ENCODE measurements at places on chromosomes 16 and 17.
A peak's percentile ranks its signal among the peaks of the same experiment; 100 is the strongest.

- DNase-seq = no peak
Observed at GRCh38 chr17:1374431-1375177, 25.4 kb downstream of the YWHAE start.

DNA sequence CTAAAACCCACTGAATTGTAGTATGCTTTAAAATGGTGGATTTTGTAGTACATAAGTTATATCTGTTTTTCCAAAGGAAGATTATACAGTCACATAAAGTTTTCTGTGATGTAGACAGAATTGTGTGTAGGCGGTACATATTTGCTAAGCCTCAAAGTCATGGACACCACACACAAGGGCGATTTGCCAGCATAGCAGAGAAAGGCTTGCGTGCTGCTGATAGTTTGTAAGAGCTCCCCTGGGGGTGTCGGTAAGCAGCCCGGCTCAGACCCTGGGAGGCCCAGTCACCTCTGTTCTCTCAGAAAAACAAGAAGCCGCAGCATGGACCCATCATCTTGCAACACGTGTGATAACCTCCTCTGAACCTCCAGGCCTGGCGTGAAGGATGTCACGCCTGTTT, 38.3 kb upstream of the AKTIP start:
- DNase-seq = no peak

DNA sequence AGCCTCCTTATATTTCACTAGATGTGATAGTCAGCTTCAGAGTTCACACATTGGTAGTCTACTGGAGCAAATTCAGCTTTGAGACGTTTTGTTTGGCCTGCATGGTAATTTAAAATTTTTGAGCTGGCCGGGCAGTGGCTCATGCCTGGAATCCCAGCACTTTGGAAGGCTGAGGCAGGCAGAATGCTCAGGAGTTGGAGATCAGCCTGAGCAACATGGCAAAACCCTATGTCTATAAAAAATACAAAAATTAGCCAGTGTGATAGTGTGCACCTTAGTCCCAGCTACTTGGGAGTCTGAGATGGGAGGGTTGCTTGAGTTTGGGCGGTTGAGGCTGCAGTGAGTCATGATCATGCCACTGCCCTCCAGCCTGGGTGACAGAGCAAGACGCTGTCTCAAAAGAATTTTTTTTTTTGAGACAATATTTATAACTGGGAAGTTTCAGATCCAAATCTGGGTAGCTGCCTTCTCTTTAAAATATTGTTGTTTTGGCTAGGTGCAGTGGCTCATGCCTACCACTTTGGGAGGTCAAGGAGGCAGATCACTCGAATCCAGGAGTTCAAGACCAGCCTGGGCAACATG, 4.8 kb upstream of the BLMH start:
- DNase-seq = no peak

DNA sequence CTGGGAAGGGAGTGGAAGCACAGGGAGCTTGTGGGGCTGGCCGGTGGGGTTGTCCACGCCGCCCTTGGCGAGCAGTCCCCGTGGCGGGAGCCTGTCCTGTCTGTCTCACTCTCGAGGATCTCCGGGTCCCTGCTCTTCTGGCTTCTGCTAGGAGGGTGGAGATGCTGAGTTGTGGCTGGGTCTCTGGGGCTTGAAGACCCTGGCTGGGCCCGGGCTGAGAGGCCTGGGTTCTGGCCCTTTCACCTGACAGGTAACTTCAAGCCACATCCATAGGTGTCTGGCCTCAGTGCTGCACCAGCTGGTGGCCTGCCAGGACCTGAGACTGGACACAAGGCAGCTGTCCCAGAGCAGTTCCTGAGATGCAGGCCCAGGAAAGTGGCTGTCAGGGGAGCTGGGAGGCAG, 46.7 kb downstream of the PRMT7 start:
- no peak for DNase-seq

DNA sequence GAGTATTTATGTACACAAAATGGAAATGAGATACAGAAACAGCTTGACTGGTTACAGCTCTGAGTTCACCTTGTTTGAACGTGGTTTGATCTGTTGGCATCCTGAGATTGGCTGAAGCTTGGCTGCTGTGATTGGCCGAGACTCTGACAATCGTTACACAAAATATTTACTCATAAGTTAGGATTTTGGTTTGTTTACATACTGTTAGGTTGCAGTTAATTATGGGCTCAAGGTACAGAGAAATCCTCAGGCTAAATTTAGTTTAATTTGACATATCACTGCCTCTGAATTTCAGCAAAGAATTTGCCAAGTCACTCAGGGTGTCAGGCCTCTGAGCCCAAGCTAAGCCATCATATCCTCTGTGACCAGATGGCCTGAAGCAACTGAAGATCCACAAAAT, 227.3 kb downstream of the COPRS start:
- DNase-seq = no peak

DNA sequence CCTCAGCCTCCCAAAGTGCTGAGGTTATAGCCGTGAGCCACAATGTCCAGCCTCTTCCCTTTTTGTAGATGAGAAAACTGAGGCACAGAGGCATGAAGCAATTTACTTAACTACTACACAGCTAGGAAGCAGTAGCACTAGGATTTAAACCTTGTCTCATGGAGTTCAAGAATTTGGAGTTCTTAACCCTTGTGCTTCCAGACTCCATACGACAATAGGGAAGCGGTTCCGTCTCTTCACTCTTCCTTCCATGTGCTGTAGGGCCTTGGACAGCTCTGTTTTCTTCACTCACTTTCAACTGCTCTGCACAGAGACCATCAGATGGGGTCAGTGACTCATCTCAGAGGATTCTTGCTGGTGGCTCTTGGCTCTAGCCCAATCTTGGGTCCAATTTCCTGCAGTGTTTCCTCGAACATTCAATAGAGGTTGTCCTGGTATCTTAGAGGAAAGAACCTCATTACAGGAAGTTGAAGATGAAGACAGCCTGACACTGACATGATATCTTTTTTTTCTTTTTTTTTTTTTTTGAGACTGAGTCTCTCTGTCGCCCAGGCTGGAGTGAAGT, 19.3 kb downstream of the ITGAL start:
- DNase-seq = peak; percentile 16

GRCh38 chr17:36600936-36601302, 464 bp upstream of the MRM1 start:
- DNase-seq = no peak

DNA sequence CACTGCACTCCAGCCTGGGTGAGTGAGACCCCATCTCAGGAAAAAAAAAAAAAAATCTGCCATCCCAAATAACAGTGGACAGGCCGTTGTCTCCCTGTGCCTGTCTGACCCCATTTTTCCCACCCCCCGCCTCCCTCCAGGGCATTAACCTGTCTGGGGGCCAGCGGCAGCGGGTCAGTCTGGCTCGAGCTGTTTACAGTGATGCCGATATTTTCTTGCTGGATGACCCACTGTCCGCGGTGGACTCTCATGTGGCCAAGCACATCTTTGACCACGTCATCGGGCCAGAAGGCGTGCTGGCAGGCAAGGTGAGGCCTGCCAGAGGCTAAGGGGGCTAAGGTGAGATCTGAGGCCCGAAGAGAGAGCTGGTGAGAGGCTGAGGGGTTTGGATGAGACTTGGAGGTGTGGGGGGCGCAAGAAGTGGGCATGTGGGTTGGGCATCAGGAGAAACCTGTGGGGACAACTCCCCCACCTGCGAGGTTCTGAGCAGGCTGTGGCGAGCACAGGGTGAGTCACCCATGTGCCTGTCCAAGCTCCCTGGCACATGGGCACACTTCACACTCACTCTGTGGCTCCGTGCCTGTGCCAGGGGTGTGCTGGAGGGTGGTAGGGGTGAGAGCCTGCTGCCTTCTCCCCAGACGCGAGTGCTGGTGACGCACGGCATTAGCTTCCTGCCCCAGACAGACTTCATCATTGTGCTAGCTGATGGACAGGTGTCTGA, 34.7 kb downstream of the ANKRD40 start:
- no peak for DNase-seq

DNA sequence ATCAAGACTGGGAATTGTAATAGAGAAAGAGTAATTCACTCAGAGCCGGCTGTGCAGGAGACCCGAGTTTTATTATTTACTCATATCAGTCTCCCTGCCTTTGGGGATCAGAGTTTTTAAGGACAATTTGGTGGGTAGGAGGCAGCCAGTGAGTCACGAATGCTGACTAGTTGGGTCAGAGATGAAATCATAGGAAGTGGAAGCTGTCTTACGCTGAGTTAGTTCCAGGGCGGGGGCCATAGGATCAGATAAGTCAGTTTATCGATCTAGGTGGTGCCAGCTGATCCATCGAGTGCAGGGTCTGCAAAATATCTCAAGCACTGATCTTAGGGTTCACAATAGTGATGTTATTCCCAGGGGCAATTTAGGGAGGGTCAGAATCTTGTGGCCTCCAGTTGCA, 20.2 kb upstream of the GUCY2D start:
- no peak for DNase-seq

Measured in activated gamma-delta T cell treated with anti-CD3 and anti-CD28 coated beads, Interleukin-2, amount 50 U/mL, for 16 hours (primary cell).